Breast epithelium (tissue), 4 donors: ENCODE measurements at places on chromosomes 7 and 10.
A peak's percentile ranks its signal among the peaks of the same experiment; 100 is the strongest.

GRCh38 chr10:112307358-112308124 lies 24.3 kb downstream of the TECTB start:
- DNase-seq: no peak

- peak; percentile 60 for DNase-seq
These were observed 201.3 kb downstream of the JCAD start for GRCh38 chr10:29857843-29858701.

GRCh38 chr7:82005056-82005455 lies 235.2 kb upstream of the HGF start:
- no peak for DNase-seq

- DNase-seq: peak; percentile 92
These were observed 22.5 kb downstream of the GSTO2 start for GRCh38 chr10:104291439-104291951.

- DNase-seq: no peak
These were observed 4.4 kb upstream of the GALNTL5 start for GRCh38 chr7:151951672-151952338.

DNA sequence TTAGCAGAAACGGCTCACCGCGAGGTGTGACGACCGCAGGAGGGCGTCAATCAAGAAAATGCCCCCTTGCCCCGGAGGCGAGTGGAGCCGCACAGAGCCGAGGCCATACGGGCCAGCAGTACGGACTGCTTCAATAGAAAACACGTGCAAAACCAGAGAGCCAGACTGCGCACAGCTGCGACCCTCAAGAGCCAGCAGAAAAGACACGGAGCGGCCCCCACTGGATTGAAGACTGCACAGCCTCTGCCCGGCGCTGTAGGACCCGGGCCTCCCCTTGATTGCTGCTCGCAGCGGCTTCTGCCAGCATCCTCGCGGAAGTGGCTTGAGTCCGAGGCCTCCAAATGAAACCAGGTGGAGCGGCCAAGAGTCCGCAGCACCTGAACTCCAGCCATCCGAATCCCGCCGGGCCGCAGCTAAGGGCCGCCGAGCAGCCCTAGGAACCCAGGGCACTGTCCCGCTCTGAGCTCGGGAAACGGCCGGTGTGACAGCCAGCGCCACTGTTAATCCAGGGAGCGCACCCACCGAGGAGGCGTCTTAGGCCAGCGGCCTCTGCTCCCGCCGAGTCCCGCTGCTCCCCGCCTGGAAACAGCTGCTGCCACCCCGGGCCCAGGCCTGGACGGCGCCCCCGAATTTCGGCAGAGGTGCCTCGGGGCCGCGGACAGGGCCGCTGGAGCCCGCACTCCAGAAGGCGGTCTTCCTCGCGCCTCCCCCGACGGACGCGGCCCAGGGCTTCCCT lies 660 bp upstream of the HHEX start:
- DNase-seq: no peak

DNA sequence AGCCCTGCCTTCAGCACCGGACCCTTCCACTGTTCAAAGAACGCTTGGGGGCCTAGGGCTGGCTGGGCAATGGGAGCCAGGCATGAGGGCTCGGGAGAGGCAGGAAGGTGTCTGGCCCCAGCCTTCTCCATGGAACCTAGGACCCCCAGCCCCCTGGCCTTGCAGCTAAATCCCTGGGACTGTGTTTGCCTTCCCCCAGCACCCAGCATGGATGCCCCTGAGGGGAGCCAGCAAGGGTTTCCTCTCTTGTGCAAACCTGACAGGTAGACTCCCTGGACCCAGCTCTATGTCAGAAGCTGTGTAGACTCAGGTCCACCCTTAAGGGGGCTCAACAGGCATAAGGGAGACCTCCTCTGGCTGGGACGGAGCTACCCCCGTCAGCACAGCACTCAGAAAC lies 288.0 kb downstream of the GRID1 start:
- DNase-seq: no peak

- no peak for DNase-seq
These were observed 415.1 kb downstream of the INHBA start for GRCh38 chr7:41287559-41288335.

DNA sequence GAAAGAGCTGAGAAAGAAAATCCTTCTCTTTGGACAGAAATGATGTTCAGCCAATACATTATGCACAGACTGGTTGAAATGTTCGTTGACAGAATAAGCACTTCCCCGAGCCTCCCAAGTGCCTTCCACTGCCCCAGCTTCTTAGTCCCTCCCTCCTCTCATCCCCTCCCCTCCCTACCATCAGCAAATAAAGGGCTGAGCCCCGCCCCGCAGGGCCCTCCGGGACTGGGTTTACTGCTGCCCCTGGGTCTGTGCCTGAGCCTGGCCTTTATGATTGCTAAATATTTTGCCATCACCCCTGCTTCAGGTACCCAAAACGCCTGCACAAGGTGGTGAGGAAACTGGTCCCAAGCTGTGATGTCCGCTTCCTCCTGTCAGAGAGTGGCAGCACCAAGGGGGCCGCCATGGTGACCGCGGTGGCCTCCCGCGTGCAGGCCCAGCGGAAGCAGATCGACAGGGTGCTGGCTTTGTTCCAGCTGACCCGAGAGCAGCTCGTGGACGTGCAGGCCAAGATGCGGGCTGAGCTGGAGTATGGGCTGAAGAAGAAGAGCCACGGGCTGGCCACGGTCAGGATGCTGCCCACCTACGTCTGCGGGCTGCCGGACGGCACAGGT lies 28.1 kb downstream of the HKDC1 start:
- no peak for DNase-seq

DNA sequence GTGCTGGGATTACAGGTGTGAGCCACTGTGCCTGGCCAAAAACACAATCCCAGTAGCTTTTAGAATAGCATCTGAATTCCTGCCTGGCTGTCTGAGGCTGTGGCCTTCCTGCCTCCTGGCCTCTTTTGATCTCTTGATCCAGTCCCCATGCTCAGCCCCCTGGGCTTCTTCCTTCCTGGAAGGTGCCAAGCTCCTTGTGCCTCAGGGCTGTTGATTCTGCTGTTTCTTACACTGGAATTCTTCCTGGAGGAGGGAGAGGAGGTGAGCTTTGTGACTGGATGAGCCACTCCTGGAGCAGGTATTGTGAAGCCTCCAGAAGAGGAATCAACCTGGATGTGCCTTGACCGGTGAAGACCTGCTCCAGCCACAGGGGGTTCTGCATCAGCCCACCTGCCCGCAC lies 17.3 kb upstream of the MKI67 start:
- DNase-seq: no peak

DNA sequence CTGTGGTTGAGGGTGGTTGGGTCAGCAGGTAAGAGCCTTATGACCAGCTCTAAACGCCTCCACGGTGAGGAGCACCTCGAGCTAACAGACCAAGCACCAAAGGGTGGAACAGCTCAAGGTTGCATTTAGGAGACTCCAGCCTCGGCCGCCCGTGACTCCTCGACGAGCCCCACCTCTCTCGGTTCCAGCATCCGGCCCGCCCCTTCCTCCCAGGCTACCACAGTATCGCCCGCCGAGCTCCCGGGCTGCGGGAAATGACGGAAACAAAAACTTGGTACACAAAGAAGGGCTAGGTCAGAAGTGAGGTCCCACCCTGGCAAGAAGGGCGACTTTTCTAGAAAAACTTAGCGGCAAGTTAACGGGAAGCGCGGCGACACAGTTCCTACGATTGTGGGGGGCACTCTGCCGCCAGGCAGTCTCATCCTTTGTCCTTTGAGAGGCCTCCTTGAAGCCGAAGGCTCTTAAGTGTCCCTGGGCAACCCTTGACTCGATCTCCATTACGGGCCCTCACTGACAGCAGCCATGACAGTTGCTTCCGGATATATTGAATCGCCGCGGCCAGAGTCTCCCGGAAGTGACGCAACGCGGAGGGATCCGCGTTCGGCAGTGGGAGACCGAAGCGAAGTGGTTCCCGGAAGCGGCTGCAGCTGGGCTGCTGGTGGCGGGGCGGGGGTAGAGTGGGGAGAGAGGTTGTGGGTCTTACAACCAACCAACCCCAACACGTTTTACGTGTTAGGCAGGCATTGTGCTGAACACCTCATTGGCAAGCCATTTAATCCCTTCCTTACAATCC lies 40.2 kb upstream of the ZNF518A start:
- DNase-seq: peak; percentile 85

- DNase-seq: no peak
These were observed 157.4 kb upstream of the TCF7L2 start for GRCh38 chr10:112792487-112793201.

GRCh38 chr10:102401735-102402511 lies 6.4 kb downstream of the NFKB2 start:
- no peak for DNase-seq

DNA sequence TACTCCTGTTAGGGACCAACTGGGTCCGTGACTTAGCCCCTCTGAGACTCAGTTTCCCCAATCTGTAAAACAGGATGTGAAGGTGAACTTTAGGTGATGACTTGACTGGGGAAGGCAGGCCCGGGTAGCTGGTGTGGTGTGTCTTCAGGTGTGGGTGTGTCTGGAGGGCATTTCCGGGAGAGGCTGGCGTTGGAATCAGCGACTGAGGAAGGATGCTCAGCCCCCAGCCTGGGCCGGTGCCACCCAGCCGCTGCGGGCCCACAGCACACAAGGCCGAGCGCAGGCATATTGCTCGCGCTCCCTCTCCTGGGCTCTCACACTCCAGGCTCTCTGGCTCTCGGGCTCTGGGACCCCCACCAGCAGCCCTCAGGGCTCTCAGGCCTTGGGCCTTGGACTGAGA lies 31.7 kb upstream of the CNPY1 start:
- no peak for DNase-seq

DNA sequence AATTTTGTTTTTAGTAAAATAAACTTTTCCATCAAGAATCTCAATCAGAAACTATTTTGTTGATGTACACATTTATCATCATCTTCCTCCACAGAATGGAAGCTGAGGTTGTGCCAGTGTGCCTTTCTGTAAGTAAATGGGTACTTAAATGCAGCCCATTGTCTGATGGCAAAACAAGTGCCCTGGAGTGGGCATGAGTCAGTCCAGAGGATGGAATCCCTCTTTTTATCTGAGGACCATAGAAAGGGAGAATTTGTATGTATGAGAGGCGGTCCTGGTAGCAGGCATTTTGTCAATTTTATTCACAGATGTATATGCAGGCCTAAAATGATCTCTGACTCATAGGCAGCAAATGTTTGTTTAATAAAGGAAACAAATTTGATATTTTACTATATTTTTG lies 102.1 kb upstream of the MAGI2 start:
- DNase-seq: no peak

GRCh38 chr7:71354716-71355115 lies 222.8 kb downstream of the GALNT17 start:
- DNase-seq: no peak

DNA sequence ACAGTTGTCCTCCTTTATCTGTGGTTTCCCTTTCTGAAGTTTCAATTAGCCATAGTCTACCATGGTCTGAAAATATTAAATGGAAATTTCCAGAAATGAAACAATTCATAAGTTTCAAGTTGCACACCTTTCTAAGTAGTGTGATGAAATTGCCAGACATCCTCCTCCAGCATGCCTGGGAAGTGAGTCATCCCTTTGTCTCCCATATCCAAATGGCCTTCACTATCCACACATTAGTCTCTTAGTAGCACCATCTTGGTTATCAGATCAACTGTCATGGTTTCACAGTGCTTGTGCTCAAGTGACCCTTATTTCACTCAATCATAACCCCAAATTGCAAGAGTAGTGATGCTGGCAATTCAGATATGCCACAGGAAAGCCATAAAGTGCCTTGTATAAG lies 83.4 kb upstream of the PPP1R9A start:
- DNase-seq: no peak

GRCh38 chr10:73625004-73625883 lies 16.0 kb downstream of the MYOZ1 start:
- no peak for DNase-seq

DNA sequence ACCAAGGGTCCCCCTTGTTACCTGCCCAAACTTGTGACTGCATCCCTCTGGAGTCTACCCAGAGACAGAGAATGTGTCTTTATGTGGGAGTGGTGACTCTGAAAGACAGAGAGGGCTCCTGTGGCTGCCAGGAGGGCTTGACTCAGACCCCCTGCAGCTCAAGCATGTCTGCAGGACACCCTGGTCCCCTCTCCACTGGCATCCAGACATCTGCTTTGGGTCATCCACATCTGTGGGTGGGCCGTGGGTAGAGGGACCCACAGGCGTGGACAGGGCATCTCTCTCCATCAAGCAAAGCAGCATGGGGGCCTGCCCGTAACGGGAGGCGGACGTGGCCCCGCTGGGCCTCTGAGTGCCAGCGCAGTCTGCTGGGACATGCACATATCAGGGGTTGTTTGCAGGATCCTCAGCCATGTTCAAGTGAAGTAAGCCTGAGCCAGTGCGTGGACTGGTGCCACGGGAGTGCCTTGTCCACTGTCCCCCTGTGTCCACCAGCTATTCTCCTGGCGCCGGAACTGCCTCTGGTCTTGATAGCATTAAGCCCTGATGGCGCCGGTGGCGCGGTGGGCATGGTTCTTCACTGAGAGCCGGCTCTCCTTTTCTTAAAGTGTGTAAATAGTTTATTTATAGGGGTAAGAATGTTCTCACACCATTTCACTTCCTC lies 19.4 kb upstream of the SH2D4B start:
- no peak for DNase-seq

DNA sequence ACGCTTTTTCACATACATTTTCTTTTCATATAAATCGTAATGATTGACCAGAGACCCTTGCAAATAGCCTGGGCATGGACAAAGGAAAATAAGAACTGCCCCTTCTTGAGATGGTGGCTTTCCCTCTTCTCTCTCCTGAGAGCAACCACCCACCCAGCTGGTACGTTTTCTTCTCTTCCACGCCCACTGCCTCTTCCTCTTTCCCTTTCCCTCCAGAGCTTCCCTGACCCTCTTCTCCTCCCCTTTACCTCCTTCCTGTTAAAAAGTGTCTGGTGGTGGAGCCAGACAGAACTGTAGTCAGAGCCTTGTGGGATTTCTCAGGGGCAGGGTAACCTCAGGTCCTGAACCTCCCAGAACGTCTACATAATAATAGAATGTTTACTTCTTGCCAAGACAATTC lies 23.2 kb downstream of the GPR141 start:
- DNase-seq: no peak

DNA sequence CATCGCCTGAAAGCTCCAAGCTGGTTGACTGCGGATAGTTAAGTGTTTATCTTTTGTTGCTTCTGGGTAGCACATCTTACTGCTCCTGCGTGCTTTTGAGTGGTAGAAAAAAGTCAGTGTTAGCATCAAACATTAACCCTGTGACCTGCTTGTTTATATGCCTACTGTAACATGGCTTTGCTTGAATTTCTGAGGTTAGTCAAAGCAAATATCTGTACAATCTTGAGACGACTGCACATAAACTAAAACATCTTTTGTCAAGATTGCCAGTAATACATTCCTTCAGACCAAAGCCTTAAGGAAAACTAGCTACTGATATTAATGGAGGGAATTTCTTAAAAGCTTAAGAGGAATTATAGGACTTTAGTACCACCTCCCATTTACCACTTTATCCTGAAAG lies 163.7 kb downstream of the BAMBI start:
- DNase-seq: no peak

DNA sequence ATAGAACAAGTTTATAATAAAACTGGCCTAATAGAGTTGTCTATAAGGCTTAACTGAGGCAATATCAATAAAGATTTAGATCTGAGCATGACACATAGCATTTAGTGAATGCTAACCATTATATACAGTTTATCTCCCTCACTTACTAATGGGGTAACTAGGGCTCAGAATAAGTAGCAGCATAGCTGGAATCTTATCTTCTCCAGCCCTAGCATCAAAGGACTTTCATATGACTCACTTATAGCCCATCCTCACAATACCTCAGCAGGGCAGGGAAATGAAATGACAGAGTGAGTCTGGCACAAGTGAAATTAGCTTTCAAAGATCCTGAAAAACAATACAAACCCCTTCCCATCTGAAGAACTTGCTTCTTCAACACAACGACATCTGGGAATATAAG lies 362.9 kb downstream of the KIF20B start:
- DNase-seq: no peak

GRCh38 chr7:68707159-68707558 lies 891.1 kb upstream of the AUTS2 start:
- DNase-seq: no peak
